Skin of body (tissue), 3 donors: ENCODE measurements at places on chromosomes 13 and 19.

DNA sequence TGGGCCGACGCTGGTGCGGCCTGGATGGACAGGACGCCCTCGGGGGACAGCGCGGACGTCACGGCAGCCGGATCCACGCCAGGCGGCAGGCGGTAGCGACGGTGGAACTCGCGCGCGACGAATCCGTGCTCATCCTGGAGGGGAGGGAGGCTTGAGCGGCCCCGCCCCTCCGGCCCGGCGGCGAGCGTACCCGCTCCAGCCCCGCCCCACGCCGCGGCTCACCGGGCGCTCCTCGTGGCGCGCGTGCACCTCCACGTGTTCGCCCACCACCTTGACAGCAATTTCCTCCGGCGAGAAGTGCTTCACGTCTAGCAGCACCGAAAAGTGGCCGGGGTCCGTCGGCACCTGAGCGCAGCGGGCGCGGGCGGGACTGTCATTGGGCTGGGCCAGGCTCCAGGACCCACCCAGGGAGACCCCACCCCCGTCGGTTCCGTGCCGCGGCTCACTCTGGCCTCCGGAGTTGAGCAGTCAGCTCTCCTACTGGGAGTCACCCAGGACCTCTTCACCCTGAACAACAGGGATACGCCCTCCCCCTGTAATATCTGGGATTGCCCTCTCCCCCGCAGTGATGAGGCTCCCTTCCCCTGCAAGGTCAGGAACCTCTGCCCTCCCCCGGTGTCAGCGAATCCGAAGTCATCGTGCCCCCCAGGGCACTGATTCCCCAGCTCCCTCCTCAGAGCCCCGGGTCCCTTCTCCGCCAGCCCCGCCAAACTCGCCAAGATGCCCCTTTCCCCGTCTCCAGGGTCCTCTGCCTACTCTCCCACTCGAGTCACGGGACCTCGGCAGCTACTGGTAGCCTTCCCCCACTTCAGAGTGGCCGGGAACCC is 1.1 kb downstream of the HSPB6 start:
- DNase-seq: peak; percentile 66

DNA sequence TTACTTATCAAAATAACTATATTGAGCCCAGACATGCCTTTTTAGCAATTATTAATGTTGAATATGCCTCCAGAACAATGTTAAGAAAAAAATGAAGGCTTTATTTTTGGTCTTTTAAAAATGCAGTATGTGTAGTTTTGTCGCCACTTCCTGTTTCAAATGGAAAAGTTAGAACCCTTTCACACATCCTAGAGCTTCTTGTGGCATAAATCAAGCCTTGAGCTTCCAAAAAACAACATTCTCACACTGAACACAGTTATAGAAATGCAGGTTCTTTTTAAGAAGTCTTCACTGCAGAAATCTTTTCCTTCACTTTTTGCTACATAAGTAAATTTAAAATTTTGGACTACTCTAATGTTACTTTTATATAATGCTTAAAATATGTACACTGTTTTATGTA is 108.7 kb downstream of the ESD start:
- DNase-seq: no peak

- no peak for DNase-seq
Observed at GRCh38 chr13:33577007-33577406, 240.9 kb upstream of the RFC3 start.

GRCh38 chr19:9645472-9645871 is 24.4 kb upstream of the ZNF561 start:
- no peak for DNase-seq

DNA sequence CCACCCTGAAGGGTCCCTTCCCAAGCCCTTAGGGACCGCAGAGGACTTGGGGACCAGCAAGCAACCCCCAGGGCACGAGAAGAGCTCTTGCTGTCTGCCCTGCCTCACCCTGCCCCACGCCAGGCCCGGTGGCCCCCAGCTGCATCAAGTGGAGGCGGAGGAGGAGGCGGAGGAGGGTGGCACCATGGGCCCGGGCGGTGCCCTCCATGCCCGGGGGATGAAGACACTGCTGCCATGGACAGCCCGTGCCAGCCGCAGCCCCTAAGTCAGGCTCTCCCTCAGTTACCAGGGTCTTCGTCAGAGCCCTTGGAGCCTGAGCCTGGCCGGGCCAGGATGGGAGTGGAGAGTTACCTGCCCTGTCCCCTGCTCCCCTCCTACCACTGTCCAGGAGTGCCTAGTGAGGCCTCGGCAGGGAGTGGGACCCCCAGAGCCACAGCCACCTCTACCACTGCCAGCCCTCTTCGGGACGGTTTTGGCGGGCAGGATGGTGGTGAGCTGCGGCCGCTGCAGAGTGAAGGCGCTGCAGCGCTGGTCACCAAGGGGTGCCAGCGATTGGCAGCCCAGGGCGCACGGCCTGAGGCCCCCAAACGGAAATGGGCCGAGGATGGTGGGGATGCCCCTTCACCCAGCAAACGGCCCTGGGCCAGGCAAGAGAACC is 1.5 kb downstream of the EGLN2 start:
- DNase-seq: no peak

DNA sequence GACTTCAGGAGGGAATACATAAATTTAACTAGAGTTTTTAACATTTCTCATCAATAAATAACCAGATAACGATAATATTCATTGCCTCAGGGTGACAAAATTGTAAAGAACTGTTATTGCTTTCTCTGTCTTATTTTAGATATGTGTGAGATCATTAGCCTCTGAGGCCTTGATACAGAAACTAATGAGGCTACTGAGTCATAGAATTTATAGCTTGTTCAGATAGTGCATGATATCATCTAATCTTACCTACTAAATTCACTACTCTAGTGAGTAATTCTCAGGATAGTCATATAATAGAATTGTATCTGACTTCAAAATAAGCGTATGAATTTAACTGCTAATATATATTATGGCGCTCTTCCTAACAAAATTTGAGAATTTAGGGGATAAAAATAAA is 360.8 kb upstream of the KLHL1 start:
- no peak for DNase-seq

GRCh38 chr13:40662866-40663265 is 3.6 kb downstream of the FOXO1 start:
- no peak for DNase-seq

DNA sequence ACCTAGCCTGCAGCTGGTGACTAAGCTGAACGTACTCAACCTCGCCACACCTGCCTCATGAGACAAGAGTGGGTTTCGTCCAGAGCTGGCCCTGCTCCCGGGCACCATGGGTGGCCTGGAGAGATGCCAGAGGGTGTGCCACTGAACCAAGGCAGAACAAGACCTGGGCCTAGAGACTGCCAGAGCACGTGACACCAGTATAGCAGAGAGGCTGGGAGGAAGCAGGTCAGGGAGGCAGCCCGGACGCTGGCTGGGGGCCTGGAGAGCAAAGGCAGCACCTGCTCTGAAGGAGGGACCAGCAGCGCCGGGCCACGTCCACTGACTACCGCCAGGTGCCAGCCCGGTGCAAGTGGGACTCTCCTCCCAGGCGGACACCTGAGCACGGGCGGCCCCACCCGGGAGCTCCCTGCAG is 7.3 kb upstream of the C13orf46 start:
- DNase-seq: no peak

DNA sequence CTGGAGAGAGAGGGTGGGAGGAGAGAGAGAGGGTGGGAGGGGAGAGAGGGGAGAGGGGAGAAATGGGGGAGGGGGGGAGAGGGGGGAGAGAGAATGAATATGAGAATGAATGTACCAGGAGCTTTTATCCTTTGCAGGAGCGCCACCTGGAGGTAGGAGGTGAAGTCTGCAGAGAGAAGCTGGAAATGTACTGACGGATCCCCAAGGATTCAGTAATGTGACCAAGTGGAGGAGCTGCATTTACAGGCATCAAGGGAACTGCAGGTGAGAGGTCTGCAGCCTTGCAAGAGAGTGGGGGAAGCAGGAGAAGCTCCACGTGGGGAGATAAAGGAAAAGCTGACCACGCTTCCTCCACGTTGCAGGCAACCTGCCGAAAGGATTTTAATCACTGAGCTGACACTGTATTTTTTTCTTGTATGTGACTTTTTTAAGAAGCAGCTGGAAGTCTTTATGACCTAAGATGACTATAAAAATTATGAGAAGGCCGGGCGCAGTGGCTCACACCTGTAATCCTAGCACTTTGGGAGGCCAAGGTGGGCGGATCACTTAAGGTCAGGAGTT is 33.7 kb downstream of the VSTM1 start:
- no peak for DNase-seq

DNA sequence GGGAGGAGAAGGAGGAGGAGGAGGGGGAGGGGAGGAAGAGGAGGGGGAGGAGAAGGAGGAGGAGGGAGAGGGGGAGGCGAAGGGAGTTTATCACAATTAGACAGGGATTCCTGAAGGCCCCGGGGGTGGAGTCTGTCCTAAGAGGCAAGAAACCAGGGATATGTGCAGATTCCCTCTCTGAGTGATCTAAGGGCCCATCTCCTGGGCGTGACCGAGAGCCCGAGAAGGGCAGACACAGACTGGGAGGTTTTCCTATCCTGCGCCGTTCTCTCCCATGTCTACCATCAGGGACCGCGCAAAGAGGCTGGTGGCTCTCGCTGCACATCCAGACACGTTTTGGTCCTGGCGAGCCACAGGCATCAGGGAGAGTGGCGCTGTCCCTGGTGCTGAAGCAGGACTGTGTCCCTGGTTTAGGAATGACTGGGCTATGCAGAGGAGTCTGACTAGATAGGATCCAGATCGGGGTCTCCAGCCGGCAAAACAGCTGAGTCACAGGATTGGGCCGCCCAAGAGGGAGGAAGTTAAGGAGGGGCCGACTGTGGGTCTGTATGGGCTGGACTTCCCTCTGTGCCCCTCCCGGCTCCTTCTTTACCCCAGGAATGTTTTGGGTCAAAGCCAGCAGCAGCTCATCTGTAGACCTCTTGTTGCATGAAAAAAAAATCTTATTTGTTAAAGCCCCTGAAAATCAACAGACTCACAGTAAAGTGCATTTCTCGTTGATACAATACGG is 17.9 kb upstream of the ZNF175 start:
- no peak for DNase-seq

- peak; percentile 61 for DNase-seq
Observed at GRCh38 chr13:106987427-106987785, 419.5 kb upstream of the ARGLU1 start.

GRCh38 chr19:53993448-53993847 is 2.0 kb downstream of the CACNG6 start:
- DNase-seq: no peak

DNA sequence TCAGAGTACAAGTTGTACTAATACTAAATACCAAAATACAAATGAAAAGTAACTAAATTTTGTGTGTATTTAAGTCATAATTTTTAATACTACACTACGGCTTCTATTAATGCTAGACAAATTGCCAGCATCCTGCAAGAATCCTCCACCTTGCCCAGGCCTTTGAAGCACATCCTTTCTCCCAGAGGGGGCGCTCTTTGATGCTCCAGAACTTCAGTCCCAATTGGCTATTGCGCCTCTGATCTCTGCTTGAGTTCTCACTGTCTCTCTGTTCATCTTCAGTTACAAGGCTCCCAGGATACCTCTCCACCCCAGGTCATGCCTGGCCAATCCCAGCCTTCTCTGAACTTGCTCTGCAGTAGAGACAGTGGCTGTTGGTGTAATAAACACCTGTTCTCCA is 141.0 kb downstream of the DCLK1 start:
- no peak for DNase-seq

DNA sequence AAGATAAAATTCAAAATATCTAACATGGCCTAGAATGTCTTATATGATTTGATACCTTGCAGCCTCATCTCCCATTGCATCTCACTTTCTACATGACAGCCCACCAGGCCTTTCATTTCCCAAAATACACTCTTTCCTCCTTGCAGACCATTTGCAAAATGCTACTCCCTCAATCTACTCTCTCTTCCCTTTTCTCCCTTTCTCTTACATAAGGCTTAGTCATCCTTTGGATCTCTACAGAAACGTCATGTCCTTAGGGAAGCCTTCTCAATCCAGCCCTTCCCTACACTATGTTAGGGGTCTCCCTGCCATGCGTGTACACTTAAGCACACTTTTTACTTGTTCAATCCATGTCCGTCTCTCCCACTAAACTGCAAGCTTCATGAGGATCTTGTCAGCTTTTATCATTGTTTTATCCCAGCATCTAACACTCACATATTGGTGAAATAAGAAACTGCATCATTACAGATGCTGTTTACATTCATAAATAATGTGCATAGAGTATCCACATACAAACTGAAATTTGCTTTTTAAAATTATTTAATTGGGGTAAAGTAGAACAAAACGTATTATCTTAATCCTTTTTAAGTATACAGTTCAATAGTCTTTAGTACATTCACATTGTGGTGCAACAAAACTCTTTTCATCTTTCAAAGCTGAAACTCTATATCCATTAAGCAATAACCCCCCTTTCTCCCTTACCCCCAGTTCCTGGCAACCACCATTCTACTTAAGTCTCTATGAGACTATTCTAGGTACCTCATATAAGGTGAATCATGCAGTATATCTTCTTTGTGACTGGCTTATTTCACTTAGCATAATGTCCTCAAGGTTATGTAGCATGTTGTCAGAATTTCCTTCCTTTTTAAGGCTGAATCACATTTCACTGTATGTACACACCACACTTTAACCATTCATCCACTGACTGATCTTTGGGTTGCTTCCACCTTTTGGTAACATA is 11.5 kb upstream of the WBP4 start:
- no peak for DNase-seq

DNA sequence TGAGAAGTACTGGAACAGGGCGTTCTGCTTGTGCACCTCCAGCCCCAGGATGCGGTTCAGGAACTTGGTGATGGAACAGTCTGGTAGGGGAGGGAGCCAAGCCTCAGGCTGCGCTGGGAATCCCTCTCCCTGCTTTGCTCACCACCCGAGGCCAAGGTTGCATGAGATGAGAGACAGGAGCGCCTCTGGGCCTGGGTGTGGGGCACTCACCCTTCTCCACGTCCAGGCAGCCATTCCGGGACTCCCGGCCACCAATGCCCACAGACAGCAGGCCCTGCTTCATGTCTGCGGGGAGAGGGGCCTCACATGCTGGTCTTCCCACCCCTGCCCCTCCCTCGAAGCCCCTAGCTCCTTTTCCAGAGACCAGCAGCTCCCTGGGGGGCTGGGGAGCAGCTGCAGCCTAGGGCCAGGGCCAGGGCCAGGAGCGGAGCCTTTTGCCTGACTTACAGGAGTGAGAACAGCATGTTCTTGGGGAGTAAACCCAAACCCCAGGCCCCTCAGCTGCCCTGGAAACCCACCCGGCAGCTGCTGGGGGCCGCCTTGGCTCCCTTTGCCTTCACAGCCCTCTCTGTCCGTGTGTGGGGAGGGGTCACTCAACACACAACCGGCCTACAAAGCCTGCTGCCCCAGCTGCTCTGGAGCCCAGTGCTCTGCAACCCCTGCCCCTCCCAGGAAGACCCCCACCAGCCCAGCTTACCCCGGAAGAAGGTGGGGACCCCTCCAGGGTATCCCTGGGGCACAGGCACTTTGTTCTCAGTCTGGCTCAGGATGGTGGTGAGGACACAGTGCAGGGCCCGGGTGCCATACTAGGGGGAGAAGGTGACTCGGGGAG is 7.2 kb downstream of the GPX4 start:
- DNase-seq: no peak

- no peak for DNase-seq
Observed at GRCh38 chr19:31519256-31519655, 170.0 kb upstream of the TSHZ3 start.
